ENCODE measurements at places on chromosomes 4 and X. TPM values are rescaled to one million over a fixed set of nuclear protein-coding genes. Genes with fewer than 3 reads are reported as not detected.
A peak's percentile ranks its signal among the peaks of the same experiment; 100 is the strongest.

The POLN gene
- 1.9 TPM for total RNA-seq

The RTL5 gene
- total RNA-seq = 2.5 TPM

The SLC7A11 gene
- total RNA-seq = 0.20 TPM

The GBA3 gene
- total RNA-seq = not detected

The TCEANC gene
- total RNA-seq = 5.9 TPM

The ADGRG2 gene
- total RNA-seq = 0.17 TPM

The BGN gene
- 40.6 TPM for total RNA-seq

- no peak for DNase-seq
Measured at GRCh38 chr4:123176605-123177004, 220.0 kb upstream of the SPRY1 start.

DNA sequence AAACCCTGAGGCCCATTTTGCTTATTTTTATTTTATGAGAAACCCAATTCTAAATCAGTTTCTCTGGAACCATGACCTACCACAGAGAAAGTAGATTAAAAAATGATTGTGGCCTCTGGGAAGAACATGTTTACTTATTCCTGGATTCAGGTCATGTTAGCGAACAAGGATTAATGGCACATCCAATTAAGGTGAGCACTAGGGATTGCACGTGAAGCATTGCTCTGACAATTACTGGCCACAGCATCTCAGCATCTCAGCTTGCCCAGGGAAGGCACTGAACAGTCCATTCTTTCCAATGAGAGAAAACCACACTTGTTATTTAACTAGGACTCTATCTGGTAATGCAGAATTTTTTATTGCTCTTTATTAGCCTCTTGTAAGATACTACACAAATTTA lies 119.8 kb downstream of the ZNF330 start:
- no peak for DNase-seq

GRCh38 chr4:154492288-154492687 lies 689 bp upstream of the DCHS2 start:
- no peak for DNase-seq

- DNase-seq = no peak
Measured at GRCh38 chrX:3690140-3690539, 23.3 kb downstream of the PRKX start.

GRCh38 chr4:169410839-169411770 lies 140.3 kb upstream of the SH3RF1 start:
- no peak for DNase-seq

- peak; percentile 46 for DNase-seq
Measured at GRCh38 chr4:7392438-7393421, 42.0 kb downstream of the PSAPL1 start.

GRCh38 chr4:88062843-88063242 lies 55.4 kb downstream of the PKD2 start:
- DNase-seq = no peak

- no peak for DNase-seq
Measured at GRCh38 chr4:67934628-67935027, 28.7 kb downstream of the TMPRSS11A start.

- DNase-seq = no peak
Measured at GRCh38 chr4:27121830-27122229, 261.2 kb downstream of the STIM2 start.

DNA sequence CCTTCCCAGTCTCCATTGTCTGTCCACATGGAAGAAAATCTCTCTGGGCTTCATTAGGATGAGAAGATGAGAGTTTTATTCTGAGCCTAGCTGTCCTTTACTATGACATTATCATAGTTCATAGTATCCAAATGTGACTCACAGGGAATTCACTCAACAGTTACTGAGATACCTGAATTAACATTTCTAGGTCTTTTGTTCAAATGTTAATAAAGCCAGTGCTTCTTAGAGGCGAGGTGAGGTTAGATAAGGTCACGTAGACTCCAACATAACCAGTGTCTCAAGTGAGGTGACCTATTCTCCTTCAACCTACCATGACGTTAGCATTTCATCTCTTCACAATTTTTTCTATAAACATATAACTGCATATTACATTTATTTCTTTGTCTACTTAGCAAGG lies 67.2 kb downstream of the PALLD start:
- no peak for DNase-seq

DNA sequence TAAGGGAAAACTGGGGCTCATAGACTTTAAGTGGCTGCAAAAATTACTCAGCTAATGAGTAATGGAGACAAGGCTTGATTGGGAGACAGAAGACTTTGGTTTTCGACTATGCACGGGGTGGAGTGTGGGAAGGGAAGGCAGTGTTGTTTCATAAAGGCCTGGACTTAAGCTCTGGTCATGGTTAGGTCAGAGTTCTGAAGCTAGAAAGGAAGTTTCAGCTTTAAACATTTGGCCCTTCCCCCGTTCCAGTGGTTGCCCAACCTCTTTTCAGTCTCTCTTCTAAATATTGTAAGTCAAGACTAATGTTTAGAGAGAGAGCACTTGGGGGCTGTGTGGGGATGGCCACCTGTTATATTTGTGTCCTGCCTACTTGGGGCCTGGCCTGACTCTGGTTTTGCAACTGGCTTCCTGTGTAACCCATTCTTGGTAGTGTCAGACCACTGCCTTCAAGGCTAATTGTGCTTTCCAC lies 21.0 kb downstream of the MSN start:
- DNase-seq = no peak

DNA sequence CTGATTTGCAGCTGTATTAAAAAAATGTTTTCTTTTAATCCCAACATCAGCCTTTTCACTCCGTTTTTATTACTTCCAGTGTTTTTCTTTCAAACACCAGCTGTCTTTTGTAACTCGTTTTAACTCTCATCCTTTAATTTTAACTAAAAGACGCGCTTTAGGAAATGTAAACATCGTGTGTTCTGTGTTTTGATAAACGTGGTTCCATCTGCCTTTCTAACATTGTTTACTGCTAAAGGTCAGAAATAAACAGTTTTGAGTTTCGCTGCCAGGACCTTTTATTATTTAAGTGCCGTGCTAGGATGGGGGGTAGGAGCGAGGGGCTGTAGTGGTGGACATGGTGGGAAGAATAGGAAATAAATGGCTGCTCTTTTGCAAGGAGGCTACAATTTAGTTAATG lies 1.5 kb downstream of the N4BP2 start:
- no peak for DNase-seq

DNA sequence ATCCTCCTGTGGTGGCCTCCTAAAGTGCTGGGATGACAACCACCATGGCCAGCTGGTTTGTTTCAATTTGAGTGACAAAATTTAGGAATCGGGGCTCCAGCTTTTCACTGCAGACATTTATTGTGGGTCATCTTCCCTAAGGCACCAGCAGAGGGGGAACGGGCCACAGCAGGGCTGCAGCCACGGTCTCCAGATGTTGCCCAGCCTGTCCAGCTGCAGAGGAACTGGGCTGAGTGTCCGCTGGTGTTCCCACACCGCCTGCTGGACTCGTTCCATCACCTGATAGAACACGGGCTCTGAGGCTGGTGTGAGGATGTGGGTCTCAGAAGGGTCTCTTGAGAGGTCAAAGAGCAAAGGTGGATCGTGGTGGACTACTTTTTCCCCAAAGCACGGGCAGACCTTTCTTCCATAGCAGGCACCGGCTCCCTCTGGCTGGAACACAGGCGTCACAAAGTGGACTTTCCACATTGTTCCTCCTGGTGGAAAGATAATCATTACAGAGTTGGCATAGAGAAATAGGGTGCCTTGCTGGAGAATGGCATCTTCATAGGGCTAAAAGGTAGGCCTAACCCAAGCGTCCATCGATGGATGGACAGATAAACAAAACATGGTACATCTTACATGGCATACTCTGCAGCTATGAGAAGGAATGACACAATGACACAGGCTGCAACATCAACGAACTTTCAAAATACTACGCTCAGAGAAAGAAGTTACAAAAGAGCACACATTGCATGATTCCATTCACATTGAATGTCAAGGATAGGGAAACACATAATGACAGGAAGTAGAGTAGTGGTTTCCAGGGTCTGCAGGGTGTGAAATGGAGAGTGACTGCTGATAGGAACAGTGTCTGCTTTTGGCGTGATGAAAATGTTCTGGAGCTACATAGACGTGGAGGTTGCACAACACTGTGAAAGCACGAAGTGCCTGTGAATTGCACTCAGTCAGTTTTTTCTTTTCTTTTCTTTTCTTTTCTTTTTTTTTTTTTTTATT lies 5.9 kb upstream of the ARSD start:
- DNase-seq = no peak

DNA sequence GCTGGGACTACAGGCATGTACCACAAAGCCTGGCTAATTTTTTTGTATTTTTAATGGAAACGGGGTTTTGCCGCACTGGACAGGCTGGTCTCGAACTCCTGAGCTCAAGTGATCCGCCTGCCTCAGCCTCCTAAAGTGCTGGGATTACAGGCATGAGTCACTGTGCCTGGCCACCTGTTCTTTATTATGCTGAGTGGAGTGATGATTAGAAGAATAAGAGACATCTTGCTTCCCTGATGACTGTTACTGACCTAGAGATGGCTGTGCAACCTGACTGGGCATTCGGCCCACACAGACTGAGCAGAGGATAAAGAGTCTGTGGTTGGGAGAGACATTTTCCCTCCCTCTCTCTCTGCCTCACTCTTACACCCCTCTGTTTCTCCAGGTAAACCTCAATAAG lies 56.7 kb downstream of the SPINK2 start:
- no peak for DNase-seq

- DNase-seq = no peak
Measured at GRCh38 chr4:153224474-153224873, 20.2 kb downstream of the TRIM2 start.

DNA sequence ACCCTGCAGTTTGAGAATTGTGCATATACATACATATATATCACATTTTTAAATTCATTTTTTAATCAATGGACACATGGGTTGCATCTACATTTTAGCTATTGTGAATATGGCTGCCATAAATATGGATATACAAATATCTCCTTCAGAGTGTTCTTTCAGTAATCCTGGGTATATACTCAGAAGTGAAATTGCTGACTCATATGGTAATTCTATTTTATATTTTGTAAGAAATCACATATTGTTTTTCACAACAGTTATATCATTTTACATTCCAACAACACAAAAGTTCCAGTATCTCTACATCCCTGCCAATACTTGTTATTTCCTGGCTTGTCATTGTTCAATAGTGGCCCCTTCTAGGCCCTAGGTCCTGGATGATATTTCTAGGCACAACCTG lies 20.6 kb upstream of the HSFX4 start:
- no peak for DNase-seq

- DNase-seq = no peak
Measured at GRCh38 chr4:156999175-156999517, 27.5 kb upstream of the PDGFC start.

Measured in left ventricle myocardium superior (tissue), 1 donor.